ENCODE measurements at places on chromosomes 3 and 15.

GRCh38 chr15:41860049-41860828, 21.6 kb downstream of the PLA2G4B start:
- DNase-seq, result no peak

- no peak for DNase-seq
These were observed 53.9 kb upstream of the NEDD4 start for GRCh38 chr15:56047354-56047753.

DNA sequence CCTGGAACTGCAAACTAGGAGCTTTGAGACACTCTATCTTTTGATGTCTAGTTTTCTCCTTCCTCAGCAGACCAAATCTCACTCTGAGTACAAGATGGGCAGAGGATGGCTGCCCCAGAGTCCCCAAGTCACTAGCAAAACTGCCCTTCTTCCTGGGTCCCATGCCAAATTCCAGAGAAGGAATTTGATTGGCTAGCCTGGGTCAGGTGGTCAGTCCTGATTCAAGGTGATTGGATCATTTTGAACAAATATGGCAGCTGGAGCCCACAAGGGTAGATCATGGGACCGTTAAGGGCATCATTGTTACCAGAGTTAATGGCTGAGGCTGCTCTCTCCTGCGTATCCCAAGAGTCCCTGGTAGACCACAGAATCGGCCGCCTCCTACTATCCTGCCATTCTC, 21.7 kb downstream of the SLC6A1 start:
- DNase-seq, result no peak

DNA sequence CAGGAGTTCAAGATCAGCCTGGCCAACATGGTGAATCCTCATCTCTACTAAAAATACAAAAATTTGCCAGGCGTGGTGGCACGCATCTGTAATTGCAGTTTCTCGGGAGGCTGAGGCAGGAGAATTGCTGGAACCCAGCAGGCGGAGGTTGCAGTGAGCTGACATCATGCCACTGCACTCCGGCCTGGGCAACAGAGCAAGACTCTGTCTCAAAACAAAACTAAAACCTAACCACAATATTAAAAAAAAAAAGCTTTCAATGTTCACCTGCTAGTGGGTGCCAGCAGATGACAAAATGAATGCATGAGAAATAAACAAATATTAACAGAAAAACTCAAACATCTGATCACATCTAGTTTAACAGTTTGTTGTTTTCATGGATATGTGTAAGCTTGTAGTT, 9.0 kb downstream of the SLC24A1 start:
- no peak for DNase-seq

- no peak for DNase-seq
These were observed 84.6 kb upstream of the CDV3 start for GRCh38 chr3:133488785-133489367.

DNA sequence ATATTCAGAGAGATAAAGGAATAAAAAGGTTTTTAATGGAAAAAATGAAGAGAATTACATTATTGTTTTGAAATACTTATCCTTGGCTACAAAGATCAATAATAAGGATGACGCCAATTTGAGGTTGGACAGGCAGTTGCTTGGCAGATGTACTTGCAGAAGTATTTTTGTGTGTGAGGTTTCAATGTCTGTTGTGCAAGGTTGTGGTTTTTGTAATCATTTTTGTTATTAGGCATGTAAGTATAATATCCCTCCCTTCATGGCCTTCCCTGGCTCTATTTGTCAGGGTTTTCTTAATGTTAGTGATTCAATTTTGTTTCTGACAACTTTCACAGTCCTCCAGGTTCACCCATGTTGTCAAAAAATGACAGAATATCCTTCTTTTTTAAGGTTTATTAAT, 105.9 kb downstream of the OTOL1 start:
- DNase-seq, result no peak

DNA sequence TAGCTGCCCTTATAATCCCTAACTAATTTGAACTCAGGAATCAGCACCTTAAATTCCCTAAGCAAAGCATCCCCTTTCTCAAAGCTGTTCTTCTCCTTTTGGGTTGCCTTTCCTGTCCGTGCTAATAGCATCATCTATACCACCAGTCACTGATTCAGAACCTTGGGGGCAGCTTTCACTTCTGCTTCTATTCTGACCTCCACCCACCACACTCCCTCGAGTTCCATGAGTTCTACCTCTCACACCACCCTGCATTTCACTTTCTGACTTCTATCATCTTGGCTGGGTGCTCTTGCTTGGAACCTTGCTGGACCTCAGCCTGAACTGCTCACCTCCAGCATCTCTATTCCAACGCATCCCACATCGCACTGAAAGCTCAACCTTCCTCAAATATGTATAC, 55.4 kb upstream of the KCNMB2 start:
- DNase-seq, result no peak

DNA sequence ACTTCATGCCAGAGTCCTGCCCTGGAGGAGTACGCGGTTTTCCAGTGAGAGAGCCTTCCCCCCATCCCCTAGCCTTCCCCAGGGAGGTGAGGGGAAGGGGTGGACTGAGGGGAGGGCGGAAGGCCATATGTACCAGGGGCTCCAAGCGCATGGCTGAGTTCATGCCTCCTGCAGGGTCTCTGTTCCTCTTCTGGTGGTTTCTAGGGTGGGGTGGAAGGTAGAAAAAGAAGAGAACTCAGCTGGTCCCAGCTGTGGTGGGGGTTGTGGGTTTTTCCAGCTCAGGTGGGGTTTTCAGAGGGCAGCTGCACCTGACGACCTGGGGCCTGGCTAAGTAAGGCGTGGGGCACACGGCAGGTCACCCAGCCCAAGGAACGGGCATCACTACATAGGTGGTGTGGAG, 10.7 kb upstream of the IQSEC1 start:
- DNase-seq, result no peak

- DNase-seq, result peak; percentile 62
These were observed 238.7 kb downstream of the ZPLD1 start for GRCh38 chr3:102673271-102674115.

GRCh38 chr15:47961401-47962090, 159.2 kb upstream of the SLC24A5 start:
- DNase-seq, result no peak

DNA sequence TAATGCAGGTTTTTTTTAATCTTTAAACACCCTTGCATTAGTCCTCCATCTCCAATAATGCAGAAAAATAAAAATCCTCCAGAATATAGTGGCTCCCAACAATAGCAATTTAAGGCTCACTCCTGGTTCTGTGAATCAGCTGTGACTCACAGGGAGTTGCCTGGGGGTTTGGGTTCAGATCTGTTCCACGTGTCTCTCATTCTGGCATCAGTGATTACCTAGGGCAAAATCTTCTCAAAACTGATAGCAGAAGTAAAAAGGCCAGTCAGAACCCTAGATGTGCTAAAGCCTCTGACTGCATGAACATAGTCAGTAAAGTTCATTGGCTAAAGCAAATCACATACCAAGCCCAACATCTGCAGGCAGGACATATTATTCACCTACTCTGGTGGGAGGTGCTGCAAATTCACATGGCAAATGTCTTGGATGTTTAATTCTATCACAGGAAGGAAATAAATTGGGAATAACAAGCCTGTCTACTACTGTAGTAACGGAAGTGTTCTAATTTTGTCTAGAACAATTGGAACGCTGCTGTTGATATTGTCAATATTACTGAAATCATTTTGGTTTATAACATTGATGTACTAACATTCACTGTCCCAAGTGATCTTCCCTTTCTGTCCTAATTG, 364.1 kb upstream of the CNTN4 start:
- DNase-seq, result no peak

GRCh38 chr3:174613173-174613572, 246.0 kb upstream of the NAALADL2 start:
- DNase-seq, result no peak

- no peak for DNase-seq
These were observed 6.9 kb downstream of the SLC38A3 start for GRCh38 chr3:50211930-50212329.

GRCh38 chr3:6444888-6445658, 415.8 kb upstream of the GRM7 start:
- no peak for DNase-seq

DNA sequence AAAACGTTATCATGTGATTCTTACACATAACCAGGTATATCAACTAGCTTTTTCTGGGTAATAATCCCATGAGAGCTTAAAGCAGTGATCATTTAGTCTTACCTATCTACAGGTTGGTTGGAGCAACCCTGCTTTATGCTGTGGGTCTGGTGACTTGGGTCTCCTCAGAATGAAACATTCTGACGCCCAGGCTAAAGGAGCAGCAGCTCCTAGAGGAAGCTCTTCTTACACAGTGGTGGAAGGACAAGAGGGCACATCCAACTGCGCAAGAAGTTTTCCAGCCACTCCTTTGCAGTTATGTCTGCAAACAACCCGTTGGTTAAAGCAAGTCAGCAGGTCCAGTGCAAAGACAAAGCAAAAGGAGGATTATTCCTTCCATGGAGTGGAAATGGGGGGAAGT, 377.5 kb downstream of the EDEM1 start:
- DNase-seq, result no peak

DNA sequence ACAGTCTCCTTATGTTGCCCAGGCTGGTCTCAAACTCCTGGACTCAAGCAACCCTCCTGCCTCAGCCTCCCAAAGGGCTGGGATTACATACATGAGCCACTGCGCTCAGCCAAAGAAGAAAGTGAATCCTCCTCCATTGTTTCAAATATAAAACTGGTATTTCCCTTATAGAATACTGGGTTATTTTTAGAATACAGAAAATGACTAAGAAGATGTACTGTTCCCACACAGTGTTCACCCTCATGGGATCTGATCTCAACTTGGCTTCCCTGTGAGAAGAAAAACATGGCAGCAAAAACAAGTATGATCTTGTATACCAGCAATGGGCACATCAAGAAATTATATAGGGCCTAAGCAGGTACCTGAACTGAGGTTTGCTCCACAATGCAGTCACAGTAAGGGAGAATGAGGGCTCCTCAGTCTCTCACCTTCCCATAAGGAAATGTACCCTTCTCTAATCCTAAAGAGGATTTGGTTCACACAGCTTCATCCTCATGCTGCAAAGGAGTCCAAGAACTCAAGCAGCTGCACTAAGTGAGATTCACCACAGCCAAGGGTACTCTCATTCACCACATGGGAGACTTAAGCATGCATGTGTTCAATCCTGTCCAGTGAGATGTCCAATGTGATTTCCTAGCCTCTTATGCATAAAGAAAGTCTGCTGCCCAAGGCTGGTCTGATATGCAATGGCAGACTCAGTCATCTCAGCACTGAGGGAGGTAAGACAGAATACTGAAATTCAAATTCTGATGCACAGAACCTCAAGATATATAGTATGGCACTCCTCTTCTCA, 25.8 kb downstream of the USP4 start:
- DNase-seq, result no peak

DNA sequence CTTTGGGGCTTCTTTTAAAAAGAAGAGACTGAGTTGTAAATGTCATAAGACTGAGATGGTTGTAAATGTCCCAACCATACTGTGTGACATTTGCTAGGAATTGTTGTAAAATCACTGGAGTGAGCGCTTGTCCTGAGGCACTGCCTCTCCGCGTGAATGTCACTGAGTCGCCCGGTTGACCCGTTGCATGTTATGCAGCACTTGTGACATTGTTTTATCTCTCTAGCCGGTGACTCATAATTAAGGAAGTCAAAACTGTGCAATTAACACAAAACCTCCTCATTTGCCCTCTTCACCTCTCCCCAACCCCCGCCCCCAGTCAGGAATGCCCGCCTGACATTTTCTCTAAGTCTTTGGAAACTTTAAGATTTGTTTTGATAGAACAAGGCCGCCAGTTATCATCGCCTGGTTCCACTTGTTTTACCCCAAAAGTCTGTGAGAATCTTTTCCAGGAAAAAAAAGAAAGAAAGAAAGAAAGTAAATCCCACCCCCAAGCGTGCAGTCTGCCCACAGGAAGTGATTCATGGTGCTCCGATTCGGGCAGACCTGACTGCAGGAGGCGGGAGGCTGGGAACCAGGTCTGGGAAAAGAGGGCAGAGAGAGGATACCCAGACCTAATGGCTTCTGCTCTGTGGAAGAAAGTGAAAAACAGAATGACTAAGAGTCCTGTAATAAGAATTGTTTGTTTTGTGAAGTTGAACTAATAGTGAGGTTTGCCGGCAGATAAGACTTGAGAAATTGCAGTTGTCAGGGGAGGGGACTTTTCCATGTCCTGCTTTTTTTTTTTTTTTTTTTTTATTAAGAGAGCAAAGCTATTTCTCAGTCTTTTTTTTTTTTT, 84.8 kb downstream of the SMAD3 start:
- no peak for DNase-seq

DNA sequence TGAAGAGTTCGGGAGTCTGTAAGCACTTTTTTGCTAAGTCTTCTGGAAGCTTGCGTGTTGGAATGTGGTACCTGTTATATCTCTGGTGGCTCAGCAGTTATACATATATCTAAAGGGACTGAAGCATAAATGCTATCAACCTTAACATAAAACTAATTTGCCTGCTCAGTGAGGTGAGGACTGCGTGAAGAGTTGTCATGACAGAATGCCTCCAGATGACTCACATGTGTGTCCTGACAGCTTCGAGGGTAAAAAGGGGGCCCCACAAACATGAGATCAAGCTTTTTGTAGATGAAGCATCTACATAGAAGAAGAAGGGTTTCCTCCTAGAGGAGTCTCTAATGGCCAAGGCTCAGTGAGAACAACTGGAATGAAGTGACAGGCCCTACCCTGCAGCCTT, 88.8 kb upstream of the C3orf80 start:
- DNase-seq, result no peak

DNA sequence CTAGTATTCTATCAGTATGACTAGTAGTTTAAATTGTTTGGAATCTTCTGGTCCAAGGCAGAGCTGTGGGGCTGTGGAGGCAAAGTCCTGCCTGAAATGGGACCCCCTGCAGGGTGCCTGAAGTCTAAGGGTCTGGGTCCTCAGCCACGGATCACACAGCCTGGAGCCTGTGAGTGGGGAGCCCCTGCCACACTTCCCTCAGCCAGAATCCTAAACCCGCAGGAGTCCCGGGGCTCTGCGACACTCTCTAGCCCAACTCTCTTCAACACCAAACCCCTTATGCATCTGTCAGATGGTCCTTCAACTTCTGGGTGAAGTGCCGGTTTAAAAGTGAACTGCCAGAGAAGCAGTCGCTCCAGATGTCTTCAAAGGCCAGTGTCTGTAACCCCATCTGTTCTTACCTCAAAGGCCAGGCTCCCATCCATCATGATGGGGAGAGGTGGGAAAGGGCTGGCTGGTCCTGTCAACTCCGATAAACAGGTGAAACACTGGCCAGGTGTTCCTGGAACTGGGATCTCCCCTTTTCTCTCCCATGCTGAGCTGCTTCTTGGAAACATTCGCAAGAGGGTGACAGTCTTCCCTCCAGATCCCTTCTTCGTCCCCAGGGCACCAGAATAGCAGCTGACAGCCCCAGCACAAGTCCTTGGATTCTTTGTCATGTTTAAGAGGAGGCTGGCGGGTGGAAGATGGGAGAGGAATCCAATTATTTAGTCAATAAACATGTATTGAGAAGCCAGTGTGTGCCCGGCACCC, 45.6 kb downstream of the CPN2 start:
- peak; percentile 18 for DNase-seq

- DNase-seq, result no peak
These were observed 335.3 kb upstream of the NECTIN3 start for GRCh38 chr3:110736332-110736731.

GRCh38 chr3:183188895-183189462, 26.4 kb upstream of the LAMP3 start:
- no peak for DNase-seq

DNA sequence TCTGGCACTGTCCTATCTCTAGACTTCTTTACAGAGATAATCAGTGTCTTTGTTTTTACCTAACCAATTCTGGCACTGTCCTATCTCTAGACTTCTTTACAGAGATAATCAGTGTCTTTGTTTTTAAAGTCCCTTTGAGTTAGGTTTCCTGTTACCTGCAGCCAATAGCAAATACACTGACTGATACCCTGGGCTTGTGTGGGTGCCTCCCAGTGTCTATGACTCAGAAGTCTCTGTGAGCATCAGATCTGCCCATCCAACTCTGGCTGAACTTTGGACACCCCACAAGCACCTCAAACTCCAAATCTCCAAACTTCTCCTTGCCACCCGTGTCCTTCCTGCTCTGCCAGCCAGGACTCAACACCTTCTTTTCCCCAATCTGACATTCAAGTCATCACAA, 30.4 kb downstream of the SLC41A3 start:
- DNase-seq, result no peak
